Cerebellum (tissue), 4 donors: ENCODE measurements at places on chromosomes 3 and 15. TPM values are rescaled to one million over a fixed set of nuclear protein-coding genes. Genes with fewer than 3 reads are reported as not detected.

DNA sequence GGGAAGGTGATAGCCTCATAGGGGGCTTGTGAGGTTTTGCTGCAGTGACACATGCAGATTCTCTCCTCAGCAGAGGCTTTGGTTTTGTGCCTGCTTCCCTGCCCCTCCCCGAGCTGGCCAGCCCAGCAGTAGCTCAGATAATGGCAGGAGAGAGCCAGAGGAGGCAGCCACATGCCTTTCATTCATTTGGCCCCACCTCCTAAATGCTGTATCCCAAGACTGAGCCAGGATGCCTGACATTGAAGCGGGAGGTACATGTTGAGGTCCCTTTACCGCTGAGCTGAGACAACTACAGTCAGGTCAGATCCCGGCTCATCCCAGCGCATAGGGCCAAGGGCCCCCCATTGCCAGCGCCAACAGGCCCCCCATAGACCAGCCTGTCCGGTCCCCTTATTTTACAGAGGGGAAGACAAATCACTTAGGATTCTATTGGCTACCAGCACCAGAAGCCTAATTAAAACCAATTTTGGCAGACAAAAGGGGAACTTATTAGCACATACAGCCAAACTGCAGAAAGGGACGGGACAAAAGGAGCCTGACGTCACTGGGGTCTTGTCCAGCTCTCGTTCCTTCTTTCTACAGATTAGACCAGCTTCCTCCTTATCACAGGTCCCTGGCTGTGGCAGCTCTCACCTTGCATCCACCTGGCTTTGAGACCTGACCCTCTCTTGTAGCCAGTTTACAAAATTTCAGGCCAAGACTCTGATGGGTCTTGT, 12.1 kb upstream of the POLG start:
- no peak for DNase-seq

GRCh38 chr15:69484837-69485236, 32.2 kb downstream of the RPLP1 start:
- no peak for DNase-seq

GRCh38 chr3:32442766-32443165, 51.1 kb downstream of the CMTM7 start:
- no peak for DNase-seq

GRCh38 chr3:87420171-87420570, 143.8 kb upstream of the POU1F1 start:
- no peak for DNase-seq

- no peak for DNase-seq
Observed at GRCh38 chr3:60424942-60425341, 826.3 kb downstream of the FHIT start.

- no peak for DNase-seq
Observed at GRCh38 chr3:43863966-43864933, 173.5 kb downstream of the ABHD5 start.

- DNase-seq: no peak
Observed at GRCh38 chr15:84889313-84889990, 5.0 kb downstream of the SLC28A1 start.

DNA sequence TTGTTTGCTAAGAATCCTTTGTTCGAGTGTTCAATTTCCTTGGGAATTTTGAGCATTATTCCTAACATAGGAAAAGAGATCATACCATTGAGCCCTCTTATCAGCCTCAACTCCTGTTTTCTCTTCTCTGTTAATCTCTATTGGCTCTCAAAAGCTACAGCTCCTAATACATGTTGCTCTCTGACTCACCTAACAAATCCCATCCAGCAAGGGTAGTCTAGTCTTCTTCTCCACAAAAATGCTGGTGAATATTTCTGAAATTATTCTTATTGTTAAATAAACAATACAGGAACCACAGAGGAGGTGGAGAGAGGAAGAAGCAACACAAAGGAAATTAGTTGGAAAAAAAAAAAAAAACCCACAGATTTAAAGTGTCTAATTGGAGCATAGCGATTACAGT, 325.8 kb upstream of the NAALADL2 start:
- DNase-seq: no peak

DNA sequence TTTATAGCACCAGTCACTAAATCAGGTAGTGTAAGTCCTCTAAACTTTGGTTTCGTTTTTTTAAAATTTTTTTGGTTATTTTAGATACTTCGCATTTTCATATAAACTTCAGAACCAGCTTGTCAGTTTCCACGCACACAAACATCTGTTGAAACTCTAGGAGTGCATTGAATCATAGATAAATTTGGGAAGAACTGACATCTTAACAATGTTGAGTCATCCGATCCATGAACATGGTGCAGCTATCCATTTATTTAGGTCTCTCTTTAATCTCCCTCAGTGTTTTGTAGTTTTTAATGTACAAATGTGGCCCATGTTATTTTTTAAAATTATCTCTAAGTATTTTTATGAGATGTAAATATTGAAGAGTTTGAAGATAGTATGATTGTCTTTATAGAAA, 17.7 kb downstream of the TICRR start:
- no peak for DNase-seq

DNA sequence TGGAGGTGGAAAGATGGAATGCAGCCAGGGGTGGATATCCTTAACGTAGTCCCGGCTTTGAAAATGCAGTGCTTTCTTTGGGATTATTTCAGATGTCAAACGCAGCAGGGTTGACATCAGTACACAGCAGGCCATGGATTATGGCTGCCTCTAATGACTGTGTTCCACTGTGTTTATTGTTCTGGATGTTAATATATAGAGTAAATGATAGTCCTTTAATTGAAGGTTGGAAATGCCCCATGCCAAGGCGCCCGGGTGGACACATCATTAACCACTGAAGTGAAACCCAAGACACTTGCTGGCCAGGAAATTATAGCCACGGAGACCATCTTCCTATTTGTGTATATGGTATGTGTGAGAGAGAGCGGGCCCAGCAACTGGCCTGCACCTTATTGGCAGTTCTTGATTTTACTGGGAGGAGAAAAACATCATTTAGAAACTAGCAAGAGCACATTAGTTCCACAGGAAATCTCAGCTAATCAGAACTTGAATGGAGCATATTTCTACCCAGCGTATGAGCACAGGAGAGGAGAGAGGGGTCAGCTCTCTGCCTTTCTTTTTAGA, 254.9 kb upstream of the RASGRP1 start:
- DNase-seq: no peak

DNA sequence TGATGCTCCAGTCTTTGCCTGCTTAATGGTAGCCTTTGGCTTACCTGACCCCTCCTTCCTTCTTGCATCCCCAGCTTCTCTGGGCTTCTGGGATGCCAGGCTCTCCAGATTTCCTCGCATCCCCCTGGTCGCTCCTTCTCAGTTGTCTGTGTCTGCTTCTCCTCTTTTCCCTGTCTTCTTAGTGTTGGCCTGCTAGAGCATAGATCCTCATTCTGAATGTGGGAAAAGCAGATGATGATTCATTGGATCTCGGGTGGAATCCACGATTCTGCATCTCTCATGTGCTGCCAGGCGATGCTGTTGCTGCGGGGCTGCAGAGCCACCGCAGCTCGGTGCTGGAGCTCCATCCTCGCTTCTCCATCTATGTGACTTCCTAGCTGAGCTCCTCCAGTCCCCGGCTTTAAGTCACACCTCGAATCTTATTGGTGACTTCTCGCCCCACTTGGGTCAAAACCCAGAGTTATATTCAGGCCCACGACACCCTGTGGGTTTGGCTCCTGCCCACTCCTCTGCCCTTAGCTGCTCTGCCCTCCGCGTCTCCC, 47.4 kb downstream of the CGNL1 start:
- no peak for DNase-seq

GRCh38 chr3:159923956-159924355, 64.7 kb upstream of the IL12A start:
- DNase-seq: no peak

- DNase-seq: no peak
Observed at GRCh38 chr3:174061731-174062130, 664.2 kb downstream of the NLGN1 start.

DNA sequence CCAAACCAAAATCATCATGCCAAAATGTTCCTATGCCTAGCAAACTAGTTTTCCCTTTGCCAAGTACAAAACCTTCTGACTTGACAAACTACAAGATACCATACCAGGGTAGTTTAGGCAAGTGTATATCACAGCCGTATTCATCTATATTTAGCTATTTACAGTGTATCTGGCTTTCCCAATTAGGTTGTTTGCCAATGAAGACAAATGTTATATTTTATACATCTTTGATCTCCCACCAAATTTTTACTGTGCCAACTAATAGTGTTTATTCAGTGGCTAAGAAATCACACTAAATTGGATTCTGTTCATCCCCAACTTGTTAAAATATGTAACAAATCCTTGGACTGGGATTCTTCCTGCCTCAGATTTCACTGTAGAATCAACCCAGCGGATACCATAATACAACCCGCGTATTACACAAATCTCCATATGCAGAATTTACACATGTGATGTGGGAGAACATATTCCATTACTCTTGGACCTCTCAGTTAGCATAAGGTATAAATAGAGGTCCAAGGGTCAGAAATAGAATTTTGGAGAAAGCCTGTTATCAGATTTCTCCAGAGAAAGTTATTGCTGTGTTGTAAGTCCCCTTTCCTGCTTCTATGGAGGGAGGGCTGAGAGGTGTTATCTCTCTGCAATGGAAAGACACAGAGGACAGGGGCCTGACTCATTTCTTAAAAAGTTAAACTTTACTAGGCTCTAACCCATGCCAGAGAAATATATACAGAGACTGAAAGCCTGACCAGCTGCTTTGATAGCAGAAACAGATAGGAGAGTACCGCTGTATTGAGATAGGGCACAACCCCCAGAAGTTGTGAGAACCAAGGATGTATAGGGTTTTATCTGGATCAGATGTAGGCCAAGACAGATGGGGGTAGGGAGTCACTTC, 467.0 kb downstream of the FGF12 start:
- DNase-seq: no peak

DNA sequence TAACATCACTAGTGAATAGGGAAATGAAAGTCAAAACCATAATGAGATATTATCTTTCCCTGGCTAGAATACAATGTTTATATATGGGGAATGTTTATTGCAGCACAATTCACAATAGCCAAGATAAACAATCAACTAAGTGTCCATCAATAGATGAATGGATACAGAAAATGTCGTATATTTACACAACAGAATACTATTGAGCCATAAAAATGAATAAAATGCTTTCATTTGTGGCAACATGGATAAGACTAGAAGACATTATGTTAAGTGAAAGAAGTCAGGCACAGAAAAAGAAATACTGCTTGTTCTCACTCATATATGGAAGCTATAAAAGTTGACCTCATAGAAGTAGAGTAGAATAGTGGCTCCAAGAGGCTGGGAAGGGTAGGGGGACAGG, 65.2 kb downstream of the SLC9C1 start:
- no peak for DNase-seq

DNA sequence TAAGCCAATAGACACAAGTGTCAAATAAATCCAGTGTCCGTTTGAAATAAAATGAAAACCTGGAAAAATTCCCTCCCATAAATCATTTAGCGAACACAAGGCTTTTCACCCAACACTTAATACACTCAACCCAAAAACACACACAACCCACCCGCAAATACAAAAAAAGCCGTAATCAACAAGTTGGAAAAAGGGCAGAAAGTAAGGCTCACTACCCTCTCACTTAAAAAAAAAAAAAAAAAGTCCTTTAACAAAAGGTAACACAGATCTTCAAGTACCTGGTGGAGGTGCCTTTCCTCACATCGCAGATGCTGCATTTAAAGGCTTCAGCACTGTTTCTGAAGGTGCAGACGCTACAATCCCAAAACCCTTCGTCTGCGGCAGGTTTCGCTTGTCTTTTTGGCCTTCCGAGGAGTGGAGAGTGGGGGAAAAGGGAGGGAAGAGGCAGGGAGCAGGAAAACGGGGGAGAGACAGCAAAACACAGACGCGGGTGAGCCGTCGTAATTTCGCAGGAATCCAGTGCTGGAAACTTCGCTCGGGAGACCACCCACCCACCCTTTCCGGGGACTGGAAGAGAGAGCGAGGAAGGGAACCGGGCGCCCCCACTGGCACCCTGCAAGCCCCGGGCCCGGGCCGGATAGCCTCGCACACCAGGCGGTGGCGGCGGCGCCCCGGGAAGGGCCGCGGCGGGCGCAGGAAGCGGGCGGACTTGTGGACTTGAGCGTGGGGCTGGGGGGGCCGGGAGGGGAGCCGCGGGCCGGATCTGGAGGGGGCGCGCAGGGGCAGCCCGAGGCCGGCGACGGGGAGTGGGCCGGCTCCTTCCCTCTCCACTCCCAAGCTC, 401.8 kb downstream of the SHQ1 start:
- DNase-seq: peak; percentile 15

GRCh38 chr15:33234020-33234461, 39.5 kb upstream of the FMN1 start:
- no peak for DNase-seq

GRCh38 chr3:33722191-33722590, 4.1 kb upstream of the CLASP2 start:
- DNase-seq: no peak

DNA sequence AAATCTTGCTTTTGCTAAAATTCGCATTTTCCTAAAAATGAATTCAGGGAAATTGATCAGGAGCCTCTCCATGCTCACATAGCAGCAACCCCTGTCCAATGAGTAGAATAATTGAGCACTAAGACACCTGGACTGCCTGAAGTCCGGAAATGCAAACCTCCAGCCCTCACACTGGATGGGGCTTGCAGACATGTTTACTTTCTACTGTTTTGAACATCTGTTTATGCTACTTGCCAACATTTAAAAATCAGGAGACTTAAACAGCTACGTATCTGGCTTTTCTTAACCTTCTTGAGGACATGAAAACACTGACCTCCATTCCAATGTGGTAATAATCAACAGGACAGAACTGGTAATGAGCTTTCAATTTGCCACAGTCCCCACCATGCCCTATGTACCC, 184.4 kb downstream of the SHOX2 start:
- no peak for DNase-seq

DNA sequence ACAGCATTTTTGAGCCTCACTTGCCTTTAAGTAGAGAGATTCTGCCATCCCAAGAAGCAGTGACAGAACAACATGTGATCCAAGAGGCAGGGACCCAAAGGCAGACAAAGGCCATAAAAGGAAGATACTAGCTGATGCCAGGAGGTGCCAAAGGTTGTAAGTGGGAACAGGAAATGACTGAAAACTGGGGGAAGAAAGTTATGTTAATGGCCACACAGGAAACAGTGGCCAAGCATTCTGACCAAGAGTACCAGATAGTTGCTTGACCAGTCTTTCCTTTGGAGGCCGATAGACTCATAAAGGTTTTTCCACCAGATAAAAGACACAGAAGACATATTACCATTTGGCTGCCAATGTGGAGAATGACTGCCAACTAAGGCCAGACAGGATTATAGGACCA, 274.5 kb upstream of the PEX5L start:
- DNase-seq: no peak

- DNase-seq: no peak
Observed at GRCh38 chr3:110069761-110070160, 732.4 kb upstream of the DPPA4 start.

Gene TUSC2
- total RNA-seq: 11.4 TPM

Gene ARHGEF3
- 16.2 TPM for total RNA-seq

Gene SH2D7
- total RNA-seq: not detected

Gene RLBP1
- total RNA-seq: 0.18 TPM

Gene CACNA1D
- 27.9 TPM for total RNA-seq

Gene IGF2BP2
- total RNA-seq: 42.4 TPM

Gene FETUB
- not detected for total RNA-seq

Gene DUOX1
- 0.27 TPM for total RNA-seq
